ENCODE measurements at places on chromosomes 7 and 10. TPM values are rescaled to one million over a fixed set of nuclear protein-coding genes. Genes with fewer than 3 reads are reported as not detected.

PTF1A gene
- total RNA-seq = not detected

NKX1-2 gene
- total RNA-seq = not detected

ZNF212 gene
- total RNA-seq = 10.3 TPM

BHLHA15 gene
- total RNA-seq = 3.2 TPM

PRPF18 gene
- 44.5 TPM for total RNA-seq

JAKMIP3 gene
- total RNA-seq = 1.0 TPM

ABCB4 gene
- total RNA-seq = 3.7 TPM

AKR1C8 gene
- not detected for total RNA-seq

NCF1 gene
- total RNA-seq = 0.82 TPM

ZNF503 gene
- 12.6 TPM for total RNA-seq

TMEM213 gene
- total RNA-seq = 0.51 TPM

CISD1 gene
- 25.7 TPM for total RNA-seq

AKR1B15 gene
- 0.31 TPM for total RNA-seq

ITPRID1 gene
- total RNA-seq = 0.92 TPM

HABP2 gene
- not detected for total RNA-seq

PCLO gene
- total RNA-seq = 2.7 TPM

PARD3 gene
- total RNA-seq = 129 TPM

CDC14C gene
- not detected for total RNA-seq

ASIC3 gene
- 0.51 TPM for total RNA-seq

SH2B2 gene
- total RNA-seq = 15.9 TPM

LRRC4 gene
- total RNA-seq = 0.41 TPM

FFAR4 gene
- not detected for total RNA-seq

ERVW-1 gene
- total RNA-seq = not detected

OR2A42 gene
- total RNA-seq = not detected

All from tongue (tissue), 3 donors.